NCI-H774 (cell line): ENCODE measurements at places on chromosomes 7 and 10.

GRCh38 chr10:113297226-113297625 lies 255.6 kb upstream of the HABP2 start:
- no peak for DNase-seq

DNA sequence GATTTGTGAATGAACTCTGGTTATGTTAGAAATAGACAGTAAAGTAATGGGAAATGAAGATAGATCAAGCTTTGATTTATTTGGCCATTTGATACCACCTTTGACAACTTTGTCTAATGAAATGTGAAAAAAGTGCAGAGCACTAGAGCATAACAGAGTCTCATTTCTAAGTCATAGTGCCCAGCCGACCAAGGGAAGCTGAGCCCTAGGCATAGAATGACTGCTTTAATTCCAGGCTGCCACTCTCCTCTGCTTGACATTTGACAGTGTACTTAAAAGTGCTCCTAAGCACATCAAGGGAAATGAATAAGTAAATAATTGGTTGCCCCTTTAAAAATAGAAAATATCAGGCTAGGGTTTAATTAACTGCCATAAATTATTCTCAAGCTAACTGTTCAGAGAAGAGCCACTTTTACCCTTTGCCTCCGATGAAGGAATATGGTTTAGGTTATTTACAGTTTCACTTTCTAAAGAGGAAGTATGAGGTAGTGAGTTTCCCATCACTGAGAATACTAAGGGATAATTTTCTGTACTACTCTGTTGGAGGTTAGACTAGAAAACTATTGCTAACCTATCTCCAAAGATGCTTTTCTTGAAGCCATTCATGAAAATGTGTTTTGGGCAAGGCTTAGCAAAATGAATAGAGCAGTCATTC lies 591.6 kb downstream of the REEP3 start:
- no peak for DNase-seq

GRCh38 chr10:109411917-109412316 lies 511.4 kb downstream of the XPNPEP1 start:
- DNase-seq, result no peak

GRCh38 chr10:126905776-126906703 lies 812 bp downstream of the DOCK1 start:
- DNase-seq, result no peak

- no peak for DNase-seq
Measured at GRCh38 chr10:89164080-89164479, 43.0 kb downstream of the CH25H start.

GRCh38 chr7:150742286-150742968 lies 5.2 kb downstream of the GIMAP5 start:
- DNase-seq, result no peak

DNA sequence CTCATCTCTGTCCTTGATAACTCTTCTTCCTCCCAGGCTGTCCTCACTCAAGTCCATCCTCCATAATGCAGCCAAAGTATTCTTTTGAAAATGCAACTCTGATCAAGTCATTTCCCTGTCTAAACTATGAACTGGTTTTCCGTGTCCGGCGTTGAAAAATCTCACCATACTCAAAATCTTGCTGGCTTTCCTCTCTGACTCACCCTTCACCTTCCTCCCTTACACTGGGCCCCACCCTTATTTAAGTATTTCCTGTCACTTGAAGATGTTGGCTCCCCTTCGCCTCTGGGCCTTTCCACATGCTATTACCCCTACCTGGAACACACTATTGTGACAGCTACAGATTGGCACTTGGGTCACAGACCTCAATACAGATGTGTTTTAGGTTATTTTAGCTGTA lies 515.6 kb downstream of the INHBA start:
- DNase-seq, result no peak

- no peak for DNase-seq
Measured at GRCh38 chr7:86908948-86909347, 150.5 kb downstream of the ELAPOR2 start.

DNA sequence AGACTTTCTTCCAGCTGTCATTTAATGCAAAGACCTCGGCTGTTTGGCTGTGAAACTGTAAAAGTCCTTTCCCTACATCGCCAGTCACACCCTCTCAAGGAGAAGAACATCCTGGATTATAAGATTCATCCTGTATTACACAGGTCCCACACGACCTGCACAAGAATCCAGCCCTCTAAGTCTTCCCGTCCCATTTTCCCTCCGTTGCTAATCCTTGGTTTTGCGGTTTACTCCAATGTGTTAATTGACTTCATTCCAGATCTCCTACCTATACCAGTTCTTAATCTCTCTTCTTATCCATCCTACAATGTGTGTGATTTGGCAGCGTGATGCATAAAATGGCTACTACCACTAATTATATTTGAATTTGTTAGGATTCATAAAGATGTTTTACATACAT lies 110.4 kb downstream of the COL28A1 start:
- DNase-seq, result no peak

DNA sequence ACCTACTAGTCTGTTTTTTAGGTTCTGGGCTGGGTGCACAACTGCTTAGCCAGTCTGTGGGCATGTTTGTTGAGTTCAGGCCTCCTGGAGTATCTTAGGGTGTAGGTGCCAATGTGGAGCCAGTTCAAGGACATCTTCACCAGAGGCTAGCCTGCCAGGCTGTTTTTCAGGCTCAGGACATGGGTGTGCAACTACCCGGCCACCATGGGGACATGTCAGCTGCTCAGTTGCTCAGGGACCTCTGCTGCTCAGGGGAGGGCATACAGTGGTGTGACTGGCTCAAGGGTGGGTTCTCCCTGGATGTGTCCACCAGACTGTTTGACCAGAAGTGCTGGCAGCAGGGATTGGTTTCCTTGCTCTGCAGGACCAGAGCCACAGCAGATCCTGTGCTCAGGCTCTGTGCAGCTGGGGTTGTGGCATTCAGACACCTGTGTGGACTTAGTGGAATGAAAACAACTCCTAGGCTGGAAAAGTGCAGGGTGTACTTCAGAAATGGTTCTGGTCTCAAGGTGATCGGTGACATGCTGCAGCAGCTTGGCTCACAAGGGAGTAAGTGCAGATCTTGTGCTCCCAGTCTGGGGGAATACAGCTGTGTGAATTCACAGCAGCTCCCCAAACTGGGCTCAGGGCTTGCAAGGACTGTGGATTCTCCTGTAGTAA lies 44.8 kb downstream of the PALS2 start:
- DNase-seq, result no peak

DNA sequence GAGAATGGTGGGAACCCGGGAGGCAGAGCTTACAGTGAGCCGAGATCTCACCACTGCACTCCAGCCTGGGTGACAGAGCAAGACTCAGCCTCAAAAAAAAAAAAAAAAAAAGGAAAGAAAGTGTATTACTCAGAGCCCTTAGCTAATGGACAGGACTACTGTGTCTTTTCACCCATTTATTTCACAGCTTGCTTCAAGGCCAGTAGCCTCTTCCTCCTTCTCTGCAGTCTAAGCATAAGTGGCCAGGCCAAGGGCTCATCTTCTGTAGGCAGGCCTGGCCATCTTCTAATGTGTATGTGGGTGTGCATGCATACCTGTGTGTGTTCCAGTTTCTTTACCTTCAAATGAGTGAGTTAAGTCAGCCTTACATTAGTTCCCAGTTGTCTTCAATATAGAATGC lies 94.8 kb upstream of the GDF10 start:
- no peak for DNase-seq

DNA sequence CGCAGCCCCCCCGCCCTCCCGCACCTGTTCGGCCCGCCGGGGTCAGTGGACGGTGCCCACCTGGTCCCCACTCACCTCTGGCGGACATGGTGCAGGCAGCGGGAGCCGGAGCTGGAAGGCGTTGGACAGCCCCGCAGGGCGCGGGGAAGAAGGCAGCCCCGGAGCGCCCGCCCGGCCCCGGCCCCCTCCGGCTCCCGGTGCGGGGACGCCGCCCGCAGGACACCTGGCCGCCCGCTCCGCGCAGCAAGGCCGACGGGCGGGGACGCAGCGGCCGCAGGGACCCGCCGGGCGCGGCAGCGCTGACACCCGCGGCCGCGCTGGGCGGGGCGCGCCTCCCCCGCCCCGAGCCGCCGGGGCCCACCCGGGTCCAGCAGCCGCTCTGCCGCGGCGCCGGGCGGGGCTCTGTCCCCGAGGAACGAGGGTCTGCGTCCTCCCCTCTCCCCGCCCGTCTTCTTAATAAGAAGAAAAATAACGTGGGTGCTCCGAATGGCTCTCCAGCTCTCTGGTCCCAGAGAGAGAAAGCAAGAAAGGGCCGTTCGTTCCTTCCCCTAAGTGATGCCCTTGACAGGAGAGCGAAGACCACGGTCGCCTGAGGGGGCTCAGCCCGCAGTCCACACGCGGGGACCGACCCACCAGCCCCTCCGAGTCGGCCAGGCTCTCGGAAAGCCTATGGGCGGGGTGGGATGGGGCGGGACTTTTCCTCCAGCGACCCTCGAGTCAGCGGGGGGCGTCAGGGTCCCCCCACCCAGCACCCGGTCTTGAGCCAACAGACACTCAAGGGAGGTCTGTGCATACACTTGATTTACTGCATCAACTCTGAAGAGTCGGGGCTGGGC lies 53.4 kb upstream of the FHIP2A start:
- DNase-seq, result no peak

GRCh38 chr7:37342176-37342687 lies 106.4 kb downstream of the ELMO1 start:
- DNase-seq, result no peak

GRCh38 chr10:17290226-17290625 lies 62.2 kb downstream of the VIM start:
- no peak for DNase-seq

- DNase-seq, result no peak
Measured at GRCh38 chr10:74924251-74924963, 98.0 kb downstream of the KAT6B start.

DNA sequence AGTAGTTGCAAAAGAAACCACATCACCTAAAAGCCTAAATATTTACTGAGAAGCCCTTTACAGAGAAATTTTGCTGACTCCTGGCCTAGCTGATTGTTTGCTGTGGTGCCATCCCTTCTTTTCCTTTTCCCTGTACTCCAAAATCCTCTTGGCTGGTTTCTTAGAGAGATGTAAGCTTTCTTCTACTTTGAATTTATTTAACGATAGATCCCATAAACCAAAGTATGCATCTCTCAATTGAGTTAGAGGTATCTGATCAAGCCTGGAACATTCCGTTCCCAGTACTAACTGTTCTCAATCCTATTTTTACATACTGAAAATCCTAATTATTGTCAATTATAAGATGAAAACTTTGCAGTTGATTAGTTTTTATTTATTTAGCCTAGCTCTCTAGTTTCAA lies 6.3 kb downstream of the TMEM60 start:
- no peak for DNase-seq

DNA sequence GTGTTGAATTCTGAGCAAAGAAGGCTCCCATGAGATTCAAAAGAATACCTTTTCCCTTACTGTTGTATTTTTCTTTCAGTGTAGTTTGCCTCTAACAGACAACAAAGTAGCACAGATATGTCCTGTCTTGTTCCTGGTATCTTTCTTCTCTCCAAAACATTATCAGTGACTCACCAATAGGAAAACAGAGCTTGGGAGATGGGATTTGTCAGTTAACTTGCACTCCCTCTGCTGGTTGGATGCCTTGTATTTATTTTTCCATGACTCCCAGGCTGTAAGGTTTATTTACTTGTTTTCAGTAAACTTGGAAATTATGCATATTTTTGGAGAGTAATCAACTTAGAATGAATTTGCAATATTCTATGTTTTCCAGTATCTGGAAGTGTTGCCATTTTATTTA lies 129.7 kb downstream of the SAMD9 start:
- no peak for DNase-seq

GRCh38 chr10:70500368-70500767 lies 21.8 kb downstream of the PALD1 start:
- DNase-seq, result no peak

- DNase-seq, result no peak
Measured at GRCh38 chr10:74432841-74433594, 282.0 kb downstream of the ADK start.

DNA sequence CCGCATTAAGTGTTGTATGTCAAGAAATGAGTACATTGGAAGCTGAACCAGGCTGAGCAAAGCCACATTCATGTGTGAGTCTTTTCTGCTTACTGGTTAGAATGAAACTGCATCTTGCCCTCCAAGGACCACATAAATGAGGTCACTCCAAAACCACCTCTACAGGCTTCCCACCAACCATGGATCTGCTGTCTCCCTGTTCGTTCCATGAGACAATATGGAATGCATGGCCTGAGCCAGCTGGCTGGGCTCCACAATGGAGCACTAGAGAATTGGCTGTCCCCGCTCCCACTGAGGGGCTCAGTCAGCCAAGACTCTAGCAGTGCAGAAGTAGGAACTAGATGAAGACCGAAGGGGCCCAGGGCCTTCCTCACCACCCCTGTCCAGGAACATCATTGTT lies 120.8 kb downstream of the TNS3 start:
- no peak for DNase-seq

DNA sequence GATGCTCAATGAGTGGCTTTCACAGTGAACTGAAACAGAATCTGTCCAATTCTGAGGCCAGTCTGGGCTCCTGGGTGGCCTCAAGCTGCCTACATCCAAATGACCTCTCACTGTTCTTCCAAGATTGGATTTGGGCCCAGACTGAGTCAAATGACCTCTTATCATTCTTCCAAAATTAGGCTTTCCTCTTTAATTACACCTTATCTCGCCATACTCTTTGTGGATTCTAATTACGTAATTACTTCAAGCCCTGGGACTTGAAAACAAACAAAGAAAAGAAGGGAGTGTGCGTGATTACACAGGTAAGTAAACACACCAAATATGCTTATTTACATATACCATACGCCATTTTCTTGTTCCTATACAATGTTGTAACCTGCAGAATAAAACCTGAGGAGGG lies 18.8 kb downstream of the SORBS1 start:
- peak; percentile 26 for DNase-seq

DNA sequence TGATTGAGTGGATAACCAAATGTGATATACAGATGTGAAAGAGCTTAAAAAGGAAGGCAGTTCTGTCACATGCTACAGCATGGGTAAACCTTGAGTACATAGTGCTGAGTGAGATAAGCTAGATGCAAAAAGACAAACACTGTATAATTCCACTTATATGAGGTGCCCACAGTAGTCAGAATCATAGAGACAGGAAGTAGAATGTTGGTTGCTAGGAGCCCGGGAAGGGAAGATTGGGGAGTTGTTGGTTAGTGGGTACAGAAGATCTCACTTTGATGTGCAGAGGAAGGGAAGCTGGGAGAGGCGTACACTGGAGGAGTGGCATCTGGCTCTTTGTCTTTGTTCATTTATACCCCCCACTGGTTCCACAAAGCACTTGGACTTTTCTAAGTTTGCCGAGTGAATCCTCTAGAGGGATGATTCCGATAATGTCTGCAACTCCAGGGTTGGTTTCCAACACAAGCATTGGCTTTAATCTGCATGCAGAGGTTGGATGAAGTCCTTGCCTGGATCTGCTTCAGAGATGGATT lies 39.5 kb downstream of the TSPAN14 start:
- DNase-seq, result no peak

DNA sequence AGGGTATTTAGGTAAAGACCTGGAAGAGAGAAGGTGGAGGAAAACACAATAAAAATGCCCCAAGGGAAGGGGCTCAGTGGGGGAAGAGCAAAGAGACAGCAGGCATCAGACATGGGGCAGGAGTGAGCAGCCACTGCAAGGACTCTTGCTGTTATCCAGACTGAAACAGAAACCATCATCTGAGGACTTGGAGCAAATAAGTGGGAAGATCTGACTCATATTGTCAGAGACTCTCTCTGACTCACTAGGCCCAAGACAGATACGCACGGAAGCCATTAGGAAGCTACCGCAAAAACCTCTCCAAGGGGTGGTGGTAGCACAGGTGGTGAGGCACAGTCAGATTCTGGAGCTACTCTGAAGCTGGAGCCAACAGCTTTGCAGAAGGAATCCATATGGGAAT lies 110.7 kb downstream of the RNF32 start:
- no peak for DNase-seq
